GM18507 (cell line): ENCODE measurements at places on chromosomes 11 and 22.

GRCh38 chr22:30855677-30856518 lies 112.7 kb downstream of the MORC2 start:
- no peak for DNase-seq

GRCh38 chr11:47158242-47158641 lies 18.4 kb downstream of the ARFGAP2 start:
- DNase-seq, result no peak

DNA sequence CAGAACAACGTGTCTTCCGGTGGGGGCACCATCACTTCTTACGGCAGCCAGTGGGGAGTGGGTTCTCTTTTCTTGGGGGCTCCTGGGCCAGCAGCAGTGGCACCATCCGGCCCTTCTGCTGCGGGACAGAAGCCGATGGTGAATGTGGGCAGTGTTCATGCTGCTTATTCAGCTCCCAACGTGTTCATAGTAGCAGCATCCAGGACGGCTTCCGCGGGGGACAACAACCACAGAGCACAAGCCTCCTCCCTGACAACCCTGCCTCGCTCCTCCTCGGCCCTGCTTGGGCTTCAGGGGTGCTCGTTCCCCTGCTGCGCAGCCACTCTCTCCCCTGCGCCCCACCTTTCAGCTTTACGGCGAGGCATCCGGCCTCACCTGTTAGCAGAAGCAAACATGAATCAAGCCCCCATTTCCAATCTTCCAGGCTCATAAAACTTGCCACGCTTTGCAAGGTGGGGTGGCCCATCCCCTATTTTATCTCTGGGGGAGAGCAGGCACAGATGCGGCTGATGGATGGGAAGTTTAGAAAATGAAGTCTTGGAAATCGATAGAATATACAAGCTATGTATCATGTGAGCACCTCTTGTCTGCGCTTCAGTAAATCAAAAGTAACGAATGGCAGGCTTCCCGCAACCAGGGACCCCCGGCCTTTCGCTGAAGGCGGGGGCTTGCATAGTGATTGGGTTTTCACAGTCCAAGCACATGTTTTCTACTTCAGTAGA lies 191.8 kb upstream of the NECTIN1 start:
- DNase-seq, result no peak

- no peak for DNase-seq
These were observed 5.8 kb downstream of the CD44 start for GRCh38 chr11:35144806-35145205.

GRCh38 chr11:35531246-35531645 lies 5.8 kb upstream of the PAMR1 start:
- DNase-seq, result no peak

GRCh38 chr11:18492888-18493287 lies 33.9 kb downstream of the TSG101 start:
- DNase-seq, result no peak

DNA sequence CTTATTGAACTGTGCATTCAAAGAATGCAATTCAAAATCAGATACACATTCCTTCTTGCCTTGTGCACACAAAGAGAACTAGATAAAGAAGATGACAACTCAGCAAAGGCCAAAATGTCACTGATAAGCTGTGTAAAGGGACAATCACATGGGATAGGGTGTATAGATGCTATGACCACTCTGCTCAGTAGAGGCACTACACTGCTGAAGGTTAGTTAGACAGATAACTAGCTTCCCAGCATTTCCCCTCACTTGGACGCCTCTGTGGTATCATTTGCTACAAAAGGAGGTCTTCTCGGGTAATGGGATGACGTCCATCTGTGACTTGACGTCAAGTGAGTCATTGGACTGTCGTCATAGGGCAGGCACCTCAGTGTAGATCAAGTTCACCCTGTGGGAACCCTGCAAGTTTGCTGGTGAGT lies 424.9 kb upstream of the CCDC90B start:
- DNase-seq, result no peak

DNA sequence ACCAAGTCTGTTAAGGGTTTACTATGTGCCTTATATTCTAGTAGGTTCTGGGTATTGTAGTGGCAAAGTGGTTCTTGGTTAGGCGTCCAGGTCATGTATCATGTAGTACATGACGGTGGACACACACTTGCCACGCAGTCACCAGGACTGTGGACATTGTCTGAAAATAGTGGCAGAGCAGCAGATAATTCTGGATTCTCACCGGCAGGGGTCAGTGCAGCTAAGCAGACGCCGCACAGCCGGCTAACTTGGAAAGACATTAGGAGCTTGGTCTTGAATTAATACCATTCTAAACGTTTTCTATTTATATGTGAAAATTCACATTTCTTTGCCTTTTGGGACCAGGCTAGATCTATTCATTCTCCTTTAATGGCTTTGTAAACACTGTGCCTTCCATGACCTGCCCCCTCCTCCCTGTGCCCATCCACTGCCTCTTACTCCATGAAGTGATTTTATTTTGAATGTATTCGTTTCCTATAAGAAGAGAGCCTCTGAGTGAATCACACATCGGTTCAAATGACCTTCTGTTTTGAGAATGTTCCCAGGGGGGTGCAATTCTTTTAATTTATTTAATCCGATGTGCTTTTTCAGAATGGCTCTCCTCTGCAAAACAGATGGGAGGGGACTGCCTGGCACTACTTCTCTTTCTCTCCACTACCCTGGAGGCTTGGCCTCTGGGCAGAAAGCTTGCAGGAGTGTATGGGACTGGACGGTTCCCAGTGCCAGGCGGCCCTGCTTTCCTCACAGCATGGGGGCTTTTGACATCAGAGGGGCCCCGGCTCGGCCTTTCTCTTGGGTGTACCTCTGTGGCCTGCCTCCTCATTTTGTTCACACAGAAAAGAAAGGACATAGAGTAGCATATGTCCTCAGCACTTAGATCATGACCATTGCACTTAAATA lies 378.0 kb downstream of the NTM start:
- DNase-seq, result no peak

- DNase-seq, result no peak
These were observed 39.8 kb upstream of the SLC35C1 start for GRCh38 chr11:45765107-45765668.

DNA sequence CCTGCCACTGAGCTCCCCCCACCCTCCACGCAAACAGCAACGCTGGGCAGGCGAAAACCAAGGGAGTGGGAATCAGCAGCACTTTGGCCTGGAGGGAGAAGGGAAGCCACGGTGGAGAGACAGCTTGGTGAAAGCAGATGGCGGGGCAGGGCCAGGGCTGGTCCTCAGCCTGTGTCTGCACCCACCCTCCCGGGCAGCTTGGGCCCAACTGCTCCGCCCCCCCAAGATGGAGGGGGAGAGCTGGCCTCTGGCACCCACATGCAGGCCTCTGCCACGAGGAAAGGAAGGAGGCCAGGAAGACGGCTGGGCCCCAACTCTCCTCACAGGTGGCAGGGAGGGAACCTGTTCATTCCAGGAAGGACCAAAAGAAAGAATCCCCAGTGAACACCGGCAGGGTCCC lies 17.8 kb downstream of the MAFF start:
- no peak for DNase-seq

DNA sequence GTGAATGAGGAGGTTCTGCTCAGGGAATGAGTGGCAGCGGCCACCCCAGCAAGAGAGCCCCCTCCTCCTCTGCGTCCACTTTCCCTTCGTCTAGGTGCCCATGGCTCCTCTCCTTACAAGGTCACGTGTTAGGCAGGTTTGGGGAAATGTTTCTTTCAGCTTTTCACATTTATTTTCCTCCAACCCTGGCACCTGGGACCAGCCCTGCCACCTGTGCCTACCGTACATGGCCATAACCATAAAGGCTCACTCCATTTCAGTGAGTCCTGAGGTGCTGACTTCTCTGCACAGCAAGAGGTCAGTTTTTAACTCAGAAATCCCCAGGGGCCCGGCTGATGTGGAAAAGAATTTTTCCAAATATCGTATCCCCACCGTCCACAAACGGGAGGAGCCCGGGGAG lies 71.2 kb downstream of the FLI1 start:
- DNase-seq, result no peak
